Stimulated activated CD8-positive, alpha-beta memory T cell treated with anti-CD3 and anti-CD28 coated beads, Interleukin-4, amount 100 ng/mL, for 24 hours (primary cell): ENCODE measurements at places on chromosomes 11 and 22.

DNA sequence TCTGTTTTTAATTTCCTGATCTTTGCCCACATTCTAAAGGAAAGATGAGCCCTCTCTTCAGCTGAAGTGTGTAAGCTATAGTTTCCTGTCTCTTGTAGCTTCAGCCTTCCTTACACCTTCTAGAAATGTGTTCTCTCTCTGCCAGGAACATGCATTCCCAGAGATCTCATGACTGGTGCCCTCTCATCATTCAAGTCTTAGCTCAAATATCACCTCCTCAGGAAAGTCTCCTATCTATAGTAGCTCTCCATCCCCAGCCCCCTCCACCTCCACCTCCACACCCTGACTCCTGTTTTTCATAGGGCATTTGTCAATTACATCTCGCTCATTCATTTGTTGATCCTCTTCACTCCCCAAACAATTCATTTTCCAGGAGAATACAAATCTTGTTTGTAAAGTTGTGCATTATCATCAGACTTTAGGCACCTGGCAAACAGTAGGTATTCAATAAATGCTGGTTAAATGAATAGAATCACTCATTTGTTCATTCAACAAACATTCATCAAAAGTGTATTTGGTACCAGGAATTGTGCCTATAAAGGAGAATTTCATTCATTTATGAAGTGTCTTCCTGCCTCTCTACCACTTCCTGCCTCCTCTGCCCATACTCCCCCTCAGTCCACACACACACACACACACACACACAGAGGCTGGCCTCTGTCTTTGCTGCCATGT, 160.3 kb downstream of the BBOX1 start:
- DNase-seq: no peak

GRCh38 chr11:120231963-120232362, 8.0 kb upstream of the POU2F3 start:
- no peak for DNase-seq

GRCh38 chr11:2203440-2204259, 32.0 kb upstream of the TH start:
- no peak for DNase-seq

DNA sequence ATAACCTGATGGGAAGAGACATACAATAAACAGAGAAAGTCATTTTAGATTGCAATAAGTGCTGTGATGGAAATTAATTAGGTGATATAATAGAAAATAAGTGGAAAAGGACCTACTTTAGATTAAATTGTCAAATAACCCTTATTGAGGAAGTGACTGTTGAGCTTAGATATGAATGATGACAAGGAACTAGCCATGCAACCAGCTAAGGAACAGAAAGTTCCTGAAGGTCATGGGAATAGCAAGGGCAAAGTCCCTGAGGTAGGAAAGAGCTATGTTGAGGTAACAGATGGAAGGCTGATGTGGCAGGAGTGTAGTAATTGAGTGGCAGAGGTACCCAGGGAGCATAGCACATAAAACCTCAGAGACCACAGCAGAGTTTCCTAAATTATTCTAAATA, 135.2 kb downstream of the WNT11 start:
- no peak for DNase-seq

DNA sequence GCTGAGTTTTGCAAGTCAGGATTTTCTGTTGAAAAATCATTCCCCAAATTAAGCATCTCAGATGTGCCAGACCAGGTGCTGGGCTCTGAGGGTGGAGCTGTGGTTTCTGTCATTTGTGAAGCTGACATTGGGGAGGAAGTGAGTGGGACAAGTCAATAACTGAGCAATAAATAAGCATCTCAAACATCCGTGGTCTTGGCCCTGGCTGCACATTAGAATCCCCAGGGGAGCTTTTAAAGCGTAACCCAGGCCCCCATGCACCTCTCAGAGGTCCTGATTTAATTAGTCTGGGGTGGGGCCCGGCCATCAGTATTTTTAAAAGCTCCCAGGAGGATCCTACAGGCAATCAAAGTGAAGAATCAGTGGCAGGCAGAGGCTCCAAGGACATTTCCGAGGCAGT, 420.0 kb downstream of the MN1 start:
- no peak for DNase-seq

DNA sequence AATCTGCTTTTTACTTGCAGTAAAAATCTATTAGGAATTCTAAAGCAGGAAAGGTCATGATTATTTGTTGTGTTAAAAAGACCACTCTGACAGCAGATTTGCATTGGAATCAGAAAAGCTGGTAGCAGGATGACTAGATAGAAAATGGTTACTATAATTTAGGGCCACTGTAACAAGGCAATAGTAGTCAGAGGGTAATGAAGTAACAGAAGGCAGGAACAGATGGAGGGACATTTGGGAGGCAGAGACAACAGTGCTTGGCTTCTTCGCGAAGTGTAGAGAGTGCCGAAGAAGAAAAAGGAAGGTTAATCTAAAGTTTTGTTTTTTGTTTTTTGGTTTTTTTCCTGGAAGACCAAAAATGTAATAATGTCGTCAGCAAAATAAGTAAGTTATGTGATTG, 129.8 kb upstream of the SLC5A12 start:
- DNase-seq: no peak

DNA sequence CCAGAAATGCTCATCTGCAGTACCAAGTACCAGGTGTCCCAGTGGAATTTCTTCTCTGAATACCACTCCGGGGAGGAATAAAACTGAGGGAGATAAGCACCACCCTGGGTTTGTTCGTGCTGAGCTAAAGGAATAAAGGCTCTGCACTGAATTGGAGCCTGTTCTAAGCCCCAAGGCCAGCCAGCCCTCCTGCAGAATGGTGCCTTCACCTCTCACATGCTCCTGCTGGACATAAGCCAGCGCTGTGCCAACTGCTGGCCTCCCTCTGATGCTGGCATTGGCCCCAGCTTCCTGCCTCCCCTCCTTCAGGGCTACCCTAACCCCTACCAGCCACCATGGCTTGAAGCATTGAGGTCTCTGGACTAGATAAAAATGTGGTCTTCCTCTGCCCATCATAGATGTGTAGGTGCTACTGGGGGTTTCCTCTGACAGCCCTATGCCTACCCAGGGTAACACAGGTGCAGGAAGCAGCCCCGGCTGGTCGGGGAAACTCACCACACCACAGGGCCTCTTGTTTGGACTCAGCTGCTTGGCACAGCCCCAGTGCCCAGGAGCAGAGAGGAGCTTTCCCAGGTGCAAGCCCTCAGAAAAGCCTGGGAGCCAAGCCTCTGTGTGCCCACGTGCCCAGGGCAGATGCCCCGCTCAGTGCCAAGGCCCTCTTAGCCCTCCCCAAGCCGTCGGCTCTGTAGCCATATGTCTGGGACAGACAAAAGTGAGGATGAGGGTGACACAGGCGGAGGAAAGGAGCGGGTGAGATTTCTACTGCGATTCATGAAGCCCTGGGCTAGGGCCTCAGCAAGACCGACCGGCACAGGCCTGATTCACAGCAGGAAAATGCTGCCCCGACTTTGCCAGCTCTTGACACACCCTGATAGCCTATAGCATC, 34.1 kb upstream of the JAM3 start:
- no peak for DNase-seq

- no peak for DNase-seq
Observed at GRCh38 chr11:121688860-121689614, 236.3 kb upstream of the SORL1-AS1 start.
